Activated CD8-positive, alpha-beta memory T cell treated with anti-CD3 and anti-CD28 coated beads, Interleukin-2, amount 50 U/mL, for 4 hours (primary cell): ENCODE measurements at places on chromosomes 3 and 15.

GRCh38 chr3:69669070-69669469 is 70.2 kb upstream of the MITF start:
- no peak for DNase-seq

GRCh38 chr3:59040902-59041301 is 8.9 kb downstream of the CFAP20DC start:
- DNase-seq = no peak

DNA sequence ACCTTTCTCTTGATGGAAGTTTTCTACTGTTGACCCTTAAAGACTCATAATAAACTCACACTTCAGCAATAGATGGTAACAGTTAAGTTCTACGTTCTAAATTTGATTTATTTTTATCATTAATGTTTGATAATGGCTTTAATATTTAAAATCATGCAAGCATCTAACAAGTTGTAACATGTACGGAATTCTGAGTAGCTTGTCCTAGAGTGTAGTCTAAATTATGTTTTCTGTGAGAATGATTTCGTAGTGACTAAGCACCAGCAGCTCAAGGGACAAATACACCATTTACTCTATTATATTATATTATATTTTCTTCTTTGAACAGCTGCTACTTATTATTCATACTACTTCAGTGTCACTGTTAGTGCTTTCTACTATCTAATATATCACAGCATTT is 345.6 kb downstream of the NLGN1 start:
- DNase-seq = no peak

GRCh38 chr3:66957367-66957766 is 40.7 kb upstream of the KBTBD8 start:
- no peak for DNase-seq

DNA sequence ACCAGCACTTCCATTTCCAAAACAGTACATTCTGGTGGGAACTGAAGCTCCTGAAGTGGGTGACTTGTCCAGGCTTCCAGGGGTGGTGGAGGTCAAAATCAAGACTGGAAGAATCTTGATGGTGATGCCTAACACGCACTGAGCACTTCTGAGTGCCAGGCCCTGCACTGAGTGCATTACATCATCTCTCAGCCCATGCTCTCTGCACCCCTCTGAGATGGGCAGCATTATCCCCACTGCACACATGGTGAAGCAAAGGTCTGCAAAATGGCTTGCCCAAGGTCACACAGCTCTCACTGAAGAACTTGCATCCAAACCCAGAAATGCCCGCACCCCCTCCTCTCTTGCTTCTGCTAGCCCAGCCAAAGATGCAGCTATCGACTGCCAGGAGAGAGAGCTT is 36.9 kb downstream of the NTRK3 start:
- DNase-seq = no peak

DNA sequence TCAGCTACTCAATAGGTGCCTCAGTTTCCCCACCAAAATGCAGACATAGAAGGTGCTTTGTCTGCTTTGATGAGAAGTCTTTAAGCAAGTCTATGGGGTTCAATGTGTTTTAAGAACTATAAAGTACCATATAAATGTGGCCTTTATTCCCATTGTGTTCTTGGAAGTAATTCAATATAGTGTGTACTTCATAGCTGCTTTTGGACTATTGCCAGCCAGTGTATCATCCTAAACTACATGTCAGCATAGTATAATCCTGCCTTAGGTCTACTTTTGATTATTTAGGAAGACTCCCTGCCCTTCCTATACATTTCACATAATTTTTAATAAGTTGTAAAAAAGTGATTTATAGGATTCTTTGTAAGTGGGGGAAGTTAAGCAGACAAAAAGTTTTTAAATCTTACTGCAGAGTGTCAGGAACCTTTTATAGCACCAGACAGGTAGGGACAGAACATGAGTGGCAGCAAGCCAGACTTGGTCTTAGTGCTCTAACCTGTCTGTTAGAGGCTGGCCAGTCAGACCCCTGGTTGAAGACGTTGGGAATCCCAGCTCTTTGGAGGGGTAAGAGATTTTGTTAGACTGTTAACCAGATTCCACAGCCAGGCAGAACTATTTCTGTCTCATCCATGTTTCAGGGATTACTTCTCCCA is 48.4 kb downstream of the MLH1 start:
- DNase-seq = no peak

DNA sequence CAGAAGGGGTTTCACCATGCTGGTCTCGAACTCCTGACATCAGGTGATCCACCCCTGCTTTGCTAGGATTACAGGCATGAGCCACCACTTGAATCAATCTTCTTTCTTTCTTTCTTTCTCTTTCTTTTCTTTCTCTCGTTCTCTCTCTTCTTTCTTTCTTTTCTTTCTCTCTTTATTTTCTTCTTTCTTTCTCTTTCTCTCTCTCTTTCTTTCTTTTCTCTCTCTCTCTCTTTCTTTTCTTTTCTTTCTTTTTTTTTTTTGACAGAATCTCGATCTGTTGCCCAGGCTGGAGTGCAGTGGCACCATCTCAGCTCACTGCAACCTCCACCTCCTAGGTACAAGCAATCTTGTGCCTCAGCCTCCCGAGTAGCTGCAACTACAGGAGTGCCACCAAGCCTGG is 37.9 kb upstream of the PIK3CB start:
- no peak for DNase-seq

DNA sequence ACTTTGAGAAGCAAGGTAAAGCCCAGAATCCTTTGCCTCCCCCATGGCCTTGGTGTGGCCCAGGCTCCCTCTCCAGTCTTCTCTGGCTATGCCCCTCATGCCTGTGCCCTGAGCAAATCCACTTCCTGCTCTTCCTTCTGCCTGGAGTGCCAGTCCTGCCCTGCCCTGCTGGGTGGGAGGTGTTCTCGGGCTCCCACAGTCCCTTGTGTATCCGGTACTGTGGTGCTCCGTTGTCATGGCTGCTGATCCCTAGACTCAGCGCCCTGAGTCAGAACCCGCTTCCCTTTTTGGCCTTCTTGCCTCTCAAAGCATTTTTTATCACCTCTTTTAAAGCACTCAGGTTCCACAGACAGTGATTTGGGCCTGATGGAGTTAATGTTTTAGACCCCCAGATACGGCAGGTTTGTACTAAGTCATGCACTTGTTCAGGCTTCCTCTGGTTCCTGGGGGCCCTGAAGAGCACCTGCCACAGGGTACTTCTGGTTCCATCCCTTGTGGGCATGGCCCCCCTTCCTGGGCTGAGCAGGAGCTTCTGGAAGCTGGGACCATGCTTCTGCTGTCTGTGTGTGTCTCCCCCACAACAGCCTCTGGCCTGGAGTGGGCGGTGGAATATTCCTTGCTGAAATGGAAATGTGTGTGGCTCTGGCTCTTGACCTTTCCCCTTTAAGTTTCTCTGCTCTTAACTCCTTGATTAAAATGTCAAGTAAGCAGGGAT is 29.6 kb upstream of the ADAMTS7 start:
- DNase-seq = no peak

DNA sequence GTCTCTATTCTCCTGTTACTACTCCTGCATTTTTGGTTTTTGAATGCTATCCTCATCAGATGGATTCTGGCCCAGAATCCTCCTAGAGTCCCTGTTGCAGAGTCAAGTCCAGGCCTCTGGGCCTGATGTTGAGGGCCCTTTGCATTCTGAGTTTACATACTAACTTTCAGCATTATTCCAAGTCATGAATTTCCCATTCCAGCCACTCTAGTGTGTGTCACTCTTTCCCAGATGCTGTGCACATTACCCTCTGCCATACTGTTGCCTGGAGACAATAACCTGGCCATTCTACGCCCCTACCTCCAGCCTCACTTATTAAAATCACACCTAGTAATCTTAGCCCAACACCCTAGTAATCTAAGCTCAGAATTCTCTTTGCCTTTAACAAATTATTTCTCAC is 53.4 kb downstream of the GXYLT2 start:
- no peak for DNase-seq

DNA sequence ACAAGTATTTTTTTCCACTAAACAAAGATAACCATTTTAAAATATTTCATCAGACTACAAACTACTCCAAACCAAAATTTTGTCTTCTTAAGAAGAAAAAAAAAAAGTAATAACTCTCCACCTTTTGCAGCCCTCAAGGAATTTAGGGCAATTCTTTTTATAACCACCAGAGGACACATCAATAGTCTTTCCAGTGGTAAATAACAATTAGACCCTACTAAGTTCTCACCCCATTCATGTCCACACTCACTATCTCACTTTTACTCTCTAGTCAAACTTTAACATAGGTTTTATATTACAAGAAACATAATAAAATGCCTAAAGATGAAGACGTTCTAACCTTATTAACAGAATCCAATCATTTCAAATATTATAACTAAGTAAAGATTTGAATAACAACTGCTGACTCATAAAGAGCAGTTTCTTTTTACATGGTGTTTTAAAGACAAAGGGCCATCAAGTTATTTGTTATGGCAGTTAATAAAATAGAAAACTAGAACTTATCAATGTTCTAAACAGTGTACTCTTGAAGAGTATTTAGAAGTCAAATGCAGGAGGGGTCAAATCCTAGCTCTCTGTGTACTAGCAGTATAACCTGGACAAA is 33.0 kb downstream of the CCDC39 start:
- DNase-seq = no peak
